ENCODE measurements at places on chromosomes 4 and X.

- DNase-seq, result no peak
Observed at GRCh38 chrX:16320765-16321355, 153.6 kb downstream of the MAGEB17 start.

- no peak for DNase-seq
Observed at GRCh38 chr4:10160281-10160856, 43.8 kb upstream of the WDR1 start.

- DNase-seq, result no peak
Observed at GRCh38 chrX:68416592-68416991, 16.7 kb downstream of the OPHN1 start.

DNA sequence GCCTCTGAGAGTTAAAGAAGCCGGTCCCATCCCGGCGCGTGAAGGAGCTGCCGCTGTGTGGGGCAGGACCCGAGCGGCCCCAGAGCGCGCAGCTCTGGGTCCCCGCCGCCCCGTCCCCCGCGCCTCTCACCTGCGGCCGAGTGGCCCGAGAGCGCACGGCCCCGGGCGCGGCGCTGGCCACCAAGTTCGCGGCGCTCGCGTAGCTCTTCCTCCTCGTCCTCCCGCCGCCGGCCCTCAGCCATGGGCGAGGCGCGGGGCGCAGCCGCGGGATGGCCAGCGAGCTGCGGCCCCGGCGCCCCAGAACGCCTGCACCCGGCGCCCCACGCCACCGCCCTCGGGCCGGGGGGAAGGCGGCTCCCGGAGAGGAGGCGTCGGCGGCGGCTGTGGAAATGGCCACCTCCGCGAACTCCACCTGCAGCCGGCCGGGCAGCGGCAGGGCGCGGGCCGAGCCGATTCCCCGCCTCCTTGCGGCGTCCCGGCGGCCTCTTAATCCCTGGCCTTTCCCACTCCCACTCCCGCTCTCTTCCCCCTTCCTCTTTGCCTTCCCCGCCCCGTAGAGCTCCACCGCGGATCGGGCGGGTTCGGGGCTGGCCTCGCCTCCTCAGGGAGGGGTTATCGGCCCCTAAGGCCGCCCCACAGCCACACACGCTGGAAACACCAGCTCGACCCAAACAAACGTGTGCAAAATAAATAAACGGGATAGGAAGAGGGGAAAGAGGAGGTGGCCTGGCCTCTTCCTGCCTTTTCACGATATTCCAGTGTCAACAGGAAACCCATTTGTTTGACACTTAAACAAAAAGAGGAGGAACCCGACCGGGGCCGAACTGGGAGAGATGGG is at the start of gene SH3D19:
Gene SH3D19 (minus strand): TSS at position 495 of the 838 bp plus-strand sequence. CDS start 253 bp downstream, at position 242.
- no peak for DNase-seq

DNA sequence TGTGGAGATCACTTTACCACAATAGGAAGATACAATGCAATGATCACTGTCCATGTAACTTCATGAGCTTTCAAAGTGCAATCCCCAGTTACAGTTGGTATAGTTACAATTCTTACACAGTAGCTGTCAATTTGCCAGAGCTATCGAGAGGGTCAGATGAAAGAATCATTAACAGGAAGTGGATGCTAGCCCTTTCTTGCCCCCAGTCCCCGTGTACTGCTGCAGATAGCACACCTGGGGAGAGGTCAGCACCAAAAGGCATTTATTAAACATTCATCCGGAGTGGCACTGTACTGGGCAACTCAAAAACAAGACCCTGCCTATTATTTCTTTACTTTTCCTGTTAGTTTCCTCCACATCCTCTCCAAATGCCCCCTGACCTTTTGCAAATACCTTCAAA is 47.7 kb downstream of the SOD3 start:
- DNase-seq, result no peak

DNA sequence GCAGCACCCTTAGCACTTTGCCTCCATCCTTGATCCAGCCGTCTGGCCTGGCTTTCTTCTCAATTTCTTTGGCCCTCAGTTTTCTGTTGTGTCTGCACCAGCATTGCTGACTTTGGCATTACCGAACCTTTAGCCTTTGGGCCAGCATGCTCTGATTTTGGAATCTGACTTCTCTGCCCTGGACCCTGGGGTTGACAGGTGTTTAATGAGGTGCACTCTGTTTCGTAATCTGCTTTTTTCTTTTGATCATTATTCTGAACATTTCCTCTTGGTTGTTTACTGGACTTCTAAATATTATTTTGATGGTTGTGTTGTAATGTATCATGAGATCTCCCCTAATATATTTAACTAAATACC is 71.5 kb upstream of the ENPP6 start:
- DNase-seq, result no peak

DNA sequence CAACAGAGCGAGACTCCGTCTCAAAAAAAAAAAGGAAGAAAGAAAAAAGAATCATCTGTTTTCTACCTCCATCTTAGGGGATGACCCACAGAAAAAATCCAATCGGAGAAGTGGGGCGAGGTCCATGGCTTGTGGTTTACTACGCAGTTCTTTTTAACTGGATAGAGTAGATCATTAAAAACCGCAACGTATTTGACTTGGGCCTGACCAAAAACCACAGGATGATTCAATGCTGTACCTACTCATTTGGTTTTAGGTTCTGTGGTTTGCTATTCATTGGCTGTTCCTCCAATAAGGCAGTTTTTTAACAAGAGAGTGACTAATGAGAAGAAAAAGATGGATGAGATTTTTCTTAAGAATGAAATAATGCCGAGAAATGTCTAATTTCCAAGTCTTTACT is 83.7 kb downstream of the FREM3 start:
- no peak for DNase-seq

GRCh38 chrX:45449982-45450381 is 249.3 kb upstream of the DIPK2B start:
- no peak for DNase-seq

DNA sequence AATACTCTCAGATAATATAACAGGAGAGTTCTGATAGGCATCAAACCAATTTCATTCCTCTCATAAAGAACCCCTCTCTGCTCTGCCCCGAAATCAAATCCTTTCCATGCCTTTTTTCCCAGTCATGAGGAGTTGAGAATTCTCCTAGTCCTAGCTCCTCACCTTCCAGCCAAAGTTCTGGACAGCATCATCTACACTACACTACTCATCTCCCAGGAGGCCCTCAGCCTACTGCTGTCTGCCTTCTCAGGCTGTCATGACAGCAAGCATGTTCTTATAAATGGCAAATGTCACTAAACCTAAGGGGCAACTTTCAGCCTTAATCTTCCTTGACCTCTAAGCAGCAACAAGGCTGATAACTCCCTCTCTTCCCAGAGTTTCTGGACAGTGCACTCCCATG is 26.6 kb downstream of the MAPK10 start:
- no peak for DNase-seq

Measured in vagina (tissue), 2 donors.